ENCODE measurements at places on chromosomes 12 and 14. TPM values are rescaled to one million over a fixed set of nuclear protein-coding genes. Genes with fewer than 3 reads are reported as not detected.

- DNase-seq: no peak
Observed at GRCh38 chr12:111426344-111427185, 20.8 kb downstream of the SH2B3 start.

- DNase-seq: no peak
Observed at GRCh38 chr12:78881685-78882084, 17.1 kb downstream of the SYT1 start.

DNA sequence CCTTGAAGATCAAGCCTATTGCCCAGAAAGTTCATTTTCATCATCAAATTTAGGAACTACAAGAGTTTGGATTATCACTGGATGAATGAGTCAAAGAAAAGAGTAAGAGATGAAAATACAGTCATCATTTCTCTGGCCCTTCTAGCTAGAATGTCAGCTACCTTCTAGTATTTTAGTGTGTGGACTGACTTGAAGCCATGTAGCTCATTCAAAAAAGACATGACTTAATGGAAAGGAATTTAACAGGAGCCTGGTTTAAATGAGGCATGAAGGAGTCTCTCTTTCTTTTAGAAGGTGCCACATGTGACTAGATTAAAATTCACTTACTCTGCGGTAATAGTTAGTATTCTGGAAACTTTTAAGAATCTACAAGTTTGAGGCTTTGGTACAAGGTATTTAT lies 7.1 kb downstream of the PTHLH start:
- no peak for DNase-seq

DNA sequence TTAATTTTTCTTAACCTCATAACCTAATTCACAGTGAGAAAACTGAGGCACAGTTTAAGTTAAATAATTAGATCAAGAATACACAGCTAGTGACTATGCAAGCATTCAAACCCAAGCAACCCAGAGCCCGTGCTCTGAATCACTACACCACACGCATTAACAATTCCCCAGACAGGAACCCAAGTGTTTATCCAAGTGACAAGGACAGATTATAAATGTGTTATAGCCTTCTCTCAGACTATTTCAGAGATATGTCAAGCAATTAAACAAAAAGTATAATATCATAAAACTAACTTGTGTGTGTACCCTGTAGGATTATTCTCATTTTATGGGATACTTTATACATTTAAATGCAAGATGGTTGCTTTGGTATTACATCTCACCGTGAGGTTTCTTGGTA lies 43.8 kb downstream of the MED13L start:
- no peak for DNase-seq

DNA sequence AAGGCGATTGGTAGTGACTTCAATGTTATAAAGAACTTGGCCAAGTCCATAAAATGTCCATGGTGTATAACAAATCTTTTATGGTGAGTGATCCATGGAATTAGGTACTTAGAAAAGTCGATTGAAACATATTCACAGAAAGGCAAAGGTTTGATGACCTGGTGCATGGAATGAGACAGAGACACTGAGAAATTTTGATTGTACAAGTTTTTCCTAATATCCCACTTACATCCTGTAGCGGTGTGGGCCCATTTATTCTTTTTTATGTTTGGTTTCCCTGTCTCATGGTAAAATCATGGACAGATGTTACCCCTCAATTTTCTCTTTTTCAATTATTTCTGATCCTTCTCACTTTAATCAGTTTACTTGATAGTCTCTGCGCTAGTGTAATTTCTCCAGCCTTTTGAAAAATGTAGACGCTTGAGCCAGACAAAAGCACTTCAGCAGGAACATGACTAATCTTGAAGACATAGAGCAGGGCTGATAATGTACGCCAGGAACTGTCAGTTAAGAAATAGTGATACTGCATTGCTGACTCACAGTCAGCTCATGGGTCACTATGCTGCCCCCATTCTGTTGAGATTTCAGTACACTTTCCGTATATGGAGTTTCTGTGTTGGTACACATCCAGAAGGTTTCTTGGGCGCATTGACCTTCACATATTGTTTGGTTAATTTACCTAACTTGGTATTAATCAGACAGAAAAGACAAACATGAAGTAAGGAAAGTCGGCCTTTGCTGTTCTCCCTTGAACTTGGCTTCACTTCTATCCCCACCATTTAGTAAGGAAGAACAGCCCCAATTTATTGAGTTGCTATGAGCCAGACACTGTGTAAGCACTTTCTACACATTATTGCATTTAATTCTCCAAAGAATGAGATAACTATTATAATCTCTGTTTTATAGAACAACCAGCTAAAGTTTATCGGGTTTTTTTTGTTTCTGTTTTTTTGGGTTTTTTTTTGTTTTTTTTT lies 841.7 kb downstream of the DIO2 start:
- no peak for DNase-seq

DNA sequence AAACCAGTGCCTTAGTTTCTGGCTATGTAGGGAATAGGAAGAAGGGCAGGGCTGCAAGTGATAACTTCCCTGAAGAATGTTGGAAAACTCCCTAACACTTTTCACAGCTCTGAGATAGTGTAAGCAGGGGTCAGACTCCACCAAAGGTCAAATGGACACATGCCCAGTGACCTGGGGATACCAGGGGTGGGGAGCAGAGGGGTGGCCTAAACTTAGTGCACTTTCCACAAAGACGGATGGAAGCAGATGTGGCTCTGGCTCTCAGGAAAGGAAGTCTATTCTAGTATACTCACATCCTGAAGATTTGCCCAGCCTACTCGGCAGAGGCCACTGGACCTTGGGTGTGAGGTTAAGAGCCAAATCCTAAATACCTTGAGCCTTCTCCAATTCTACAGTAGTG lies 285.8 kb downstream of the NUAK1 start:
- DNase-seq: no peak

- DNase-seq: no peak
Observed at GRCh38 chr12:95390932-95391331, 83.0 kb upstream of the METAP2 start.

DNA sequence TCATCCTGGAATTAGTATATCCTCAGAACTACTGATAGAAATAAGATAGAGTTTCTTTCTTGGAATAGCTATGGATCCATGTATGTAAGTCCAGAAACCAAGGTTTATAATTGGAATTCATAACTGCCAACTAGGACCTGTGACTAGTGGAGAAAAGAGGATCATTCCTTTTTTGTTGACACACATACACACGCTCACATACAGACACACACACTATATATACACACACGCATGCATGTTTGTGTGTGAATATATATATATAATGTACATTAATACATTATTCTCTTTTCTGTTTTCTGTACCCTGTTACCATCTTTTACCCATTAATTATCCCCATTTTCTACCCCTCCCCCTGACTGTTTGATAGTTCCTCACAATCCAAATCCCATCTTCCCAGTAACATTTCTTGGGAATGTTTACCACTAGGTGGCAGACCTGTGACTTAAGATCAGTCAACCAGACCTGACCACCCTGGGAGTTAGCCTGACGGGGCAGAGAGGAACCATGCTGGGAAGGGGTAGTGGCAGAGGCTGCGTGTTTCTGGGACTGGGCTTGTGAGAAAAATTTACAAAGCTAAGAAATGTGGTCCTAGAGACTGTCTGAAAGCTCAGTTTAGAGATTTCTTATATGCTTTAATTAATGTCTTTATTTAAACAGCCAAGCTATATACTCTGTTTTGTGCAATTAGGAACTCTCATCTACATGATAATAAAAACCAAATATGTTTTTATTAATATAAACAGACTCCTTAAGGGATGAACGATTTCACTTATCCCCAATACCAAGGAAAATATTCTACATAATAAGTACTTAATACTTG lies 308.0 kb downstream of the PPFIA2 start:
- no peak for DNase-seq

The SLC7A7 gene
- total RNA-seq: 25.5 TPM

The E2F7 gene
- total RNA-seq: 0.22 TPM
